ENCODE measurements at places on chromosomes 6 and 20. TPM values are rescaled to one million over a fixed set of nuclear protein-coding genes. Genes with fewer than 3 reads are reported as not detected.
A peak's percentile ranks its signal among the peaks of the same experiment; 100 is the strongest.

Gene IL20RA
- not detected for total RNA-seq

Gene MEP1A
- total RNA-seq, result not detected

Gene MYH7B
- total RNA-seq, result 0.15 TPM

Gene SLC12A5
- not detected for total RNA-seq

DNA sequence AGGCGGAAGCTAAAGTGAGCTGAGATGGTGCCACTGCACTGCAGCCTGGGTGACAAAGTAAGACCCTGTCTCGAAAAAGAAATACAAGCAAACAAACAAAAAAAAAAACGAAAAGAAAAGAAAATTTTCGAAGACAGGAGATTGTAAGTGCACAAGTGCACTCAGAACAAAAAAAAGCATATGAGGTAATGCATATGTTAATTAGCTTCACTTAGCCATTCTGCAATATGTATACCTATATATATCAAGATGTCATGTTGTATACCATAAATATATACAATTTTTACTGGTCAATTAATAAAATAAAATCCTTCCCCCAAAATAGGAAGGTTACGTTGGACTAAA lies 127.5 kb downstream of the RIN2 start:
- no peak overlapping the region for H3K4me3 ChIP-seq
- no peaks in the 10 kb centered on the region for H3K36me3 ChIP-seq
- no peak for DNase-seq
- no peaks in the 10 kb centered on the region for H3K4me1 ChIP-seq
- H3K27ac ChIP-seq, result no peak overlapping the region

GRCh38 chr6:129133770-129134192 lies 250.8 kb downstream of the LAMA2 start:
- DNase-seq, result no peak
- H3K27me3 ChIP-seq, result no peaks in the 10 kb centered on the region
- no peak overlapping the region for H3K27ac ChIP-seq
- no peak overlapping the region for H3K4me3 ChIP-seq

- H3K27me3 ChIP-seq, result no peaks in the 10 kb centered on the region
- no peak for DNase-seq
- peaks cover 4% of the 10 kb centered on the region for H3K4me1 ChIP-seq
- no peak overlapping the region for H3K27ac ChIP-seq
- H3K4me3 ChIP-seq, result no peak overlapping the region
- no peaks in the 10 kb centered on the region for H3K36me3 ChIP-seq
Observed at GRCh38 chr6:122130026-122130348, 269.5 kb upstream of the HSF2 start.

DNA sequence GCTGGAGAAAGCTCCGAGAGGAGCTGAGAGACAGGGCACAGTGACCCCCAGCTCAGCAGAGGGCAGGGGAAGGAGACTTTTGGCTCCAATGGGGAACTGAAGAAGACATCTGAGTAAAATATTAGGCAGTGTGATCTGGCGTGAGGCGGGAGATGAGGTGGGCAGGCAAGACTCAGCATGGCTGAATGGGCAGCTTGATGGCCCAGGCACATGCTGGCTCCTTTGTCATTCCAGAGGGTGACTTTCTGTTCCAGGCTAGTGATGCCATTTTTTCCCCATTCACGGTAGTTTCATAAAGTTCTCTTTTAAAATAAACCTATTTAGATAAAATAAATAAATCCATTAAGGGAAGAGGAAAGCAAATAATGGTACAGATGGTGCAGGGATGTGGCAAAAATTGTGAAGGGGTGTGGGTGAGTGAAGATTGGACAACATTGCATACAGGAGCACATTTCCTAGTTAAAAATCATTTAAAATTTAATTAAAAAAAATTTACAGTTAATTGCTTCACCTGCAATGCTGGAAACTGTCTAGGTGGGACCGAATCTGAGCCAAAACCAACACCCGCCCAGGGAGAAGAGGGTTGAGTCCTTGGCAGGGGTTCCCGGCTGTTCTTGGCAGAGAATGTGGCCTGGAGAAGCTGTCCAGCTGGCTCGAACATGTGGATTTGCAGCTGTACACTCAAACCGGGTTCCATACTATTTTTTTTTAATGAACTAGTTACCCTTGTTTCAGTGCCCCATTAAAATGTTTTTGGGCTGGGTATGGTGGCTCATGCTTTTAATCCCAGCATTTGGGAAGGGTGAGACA lies 41.7 kb upstream of the PRELID3B start:
- peaks cover 3% of the 10 kb centered on the region for H3K4me1 ChIP-seq
- DNase-seq, result no peak
- no peak overlapping the region for H3K4me3 ChIP-seq
- H3K36me3 ChIP-seq, result no peaks in the 10 kb centered on the region

- no peak for DNase-seq
- peak overlapping the region; percentile 94 for H3K27ac ChIP-seq
- H3K4me3 ChIP-seq, result peak overlapping the region; percentile 99
- H3K27me3 ChIP-seq, result no peaks in the 10 kb centered on the region
- peaks cover 57% of the 10 kb centered on the region for H3K4me1 ChIP-seq
Observed at GRCh38 chr6:7311917-7312615, 933 bp downstream of the SSR1 start.

DNA sequence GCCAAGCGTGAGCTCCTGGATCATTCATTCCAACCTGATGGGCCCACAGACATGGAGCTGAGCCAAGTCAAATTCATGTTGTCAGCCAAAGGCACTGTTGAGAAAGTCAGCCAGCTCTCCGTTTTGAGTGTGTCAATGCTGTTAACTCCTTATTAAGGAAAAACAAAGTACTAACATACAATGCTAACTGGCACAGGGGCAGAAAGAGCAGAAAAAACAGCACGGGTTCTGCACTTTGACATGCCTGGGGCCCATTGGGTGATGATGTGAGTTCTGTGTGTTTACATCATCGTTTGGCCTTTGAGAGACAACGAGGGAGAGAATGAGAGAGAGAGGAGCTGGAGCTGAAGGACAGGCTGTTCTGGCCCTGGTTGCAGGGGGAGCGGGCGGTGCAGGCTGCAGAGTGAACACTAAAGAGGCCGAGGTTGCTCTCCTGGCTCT lies 85.9 kb downstream of the SMOC2 start:
- no peak overlapping the region for H3K4me3 ChIP-seq
- H3K27ac ChIP-seq, result no peak overlapping the region
- DNase-seq, result no peak
- no peaks in the 10 kb centered on the region for H3K36me3 ChIP-seq
- H3K4me1 ChIP-seq, result no peaks in the 10 kb centered on the region

GRCh38 chr6:12246900-12247299 lies 43.3 kb upstream of the EDN1 start:
- H3K27me3 ChIP-seq, result peaks cover 11% of the 10 kb centered on the region
- no peak for DNase-seq
- H3K27ac ChIP-seq, result no peak overlapping the region
- no peak overlapping the region for H3K4me3 ChIP-seq

DNA sequence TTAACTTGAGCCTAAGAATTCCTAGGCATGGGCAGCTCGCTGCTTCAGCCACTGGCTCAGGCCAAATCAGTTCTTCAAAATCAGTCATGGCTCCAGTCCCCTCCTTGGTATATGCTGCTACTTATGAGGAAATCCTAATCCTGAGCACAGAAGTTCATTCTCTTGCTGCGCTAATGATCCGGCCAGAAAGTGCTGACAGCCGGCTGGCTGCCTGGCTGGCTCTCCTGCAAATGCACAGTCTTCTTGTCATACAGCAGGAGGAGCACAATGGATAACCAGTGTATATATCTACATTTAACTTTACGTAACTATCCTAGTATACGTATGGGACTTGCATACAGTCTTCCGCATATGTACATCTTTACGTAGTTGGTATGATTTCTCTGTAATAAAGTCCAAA lies 500.8 kb downstream of the PRKN start:
- H3K4me3 ChIP-seq, result no peak overlapping the region
- DNase-seq, result no peak
- no peaks in the 10 kb centered on the region for H3K27me3 ChIP-seq
- H3K4me1 ChIP-seq, result no peaks in the 10 kb centered on the region

GRCh38 chr6:84762220-84763002 lies 2.0 kb downstream of the TBX18 start:
- peaks cover 44% of the 10 kb centered on the region for H3K27me3 ChIP-seq
- H3K4me3 ChIP-seq, result no peak overlapping the region
- no peak for DNase-seq
- H3K4me1 ChIP-seq, result peaks cover 4% of the 10 kb centered on the region
- no peak overlapping the region for H3K27ac ChIP-seq
- peaks cover 11% of the 10 kb centered on the region for H3K36me3 ChIP-seq

GRCh38 chr20:1376408-1377270 lies 16.2 kb downstream of the FKBP1A start:
- DNase-seq, result no peak
- H3K27ac ChIP-seq, result peak overlapping the region; percentile 54
- H3K4me1 ChIP-seq, result peaks cover 82% of the 10 kb centered on the region
- no peaks in the 10 kb centered on the region for H3K27me3 ChIP-seq
- H3K36me3 ChIP-seq, result peaks cover 67% of the 10 kb centered on the region

- H3K36me3 ChIP-seq, result no peaks in the 10 kb centered on the region
- H3K27me3 ChIP-seq, result no peaks in the 10 kb centered on the region
- no peak overlapping the region for H3K27ac ChIP-seq
- no peaks in the 10 kb centered on the region for H3K4me1 ChIP-seq
- DNase-seq, result no peak
Observed at GRCh38 chr20:19427913-19428312, 215.5 kb downstream of the SLC24A3 start.

GRCh38 chr20:64106435-64106961 lies 867 bp downstream of the NPBWR2 start:
- H3K4me3 ChIP-seq, result no peak overlapping the region
- H3K27me3 ChIP-seq, result peaks cover 13% of the 10 kb centered on the region
- H3K36me3 ChIP-seq, result no peaks in the 10 kb centered on the region
- peaks cover 4% of the 10 kb centered on the region for H3K4me1 ChIP-seq
- no peak overlapping the region for H3K27ac ChIP-seq

- no peaks in the 10 kb centered on the region for H3K27me3 ChIP-seq
- H3K36me3 ChIP-seq, result peaks cover 15% of the 10 kb centered on the region
- no peak overlapping the region for H3K4me3 ChIP-seq
- no peak overlapping the region for H3K27ac ChIP-seq
Observed at GRCh38 chr6:88810701-88811100, 152.7 kb downstream of the RNGTT start.

GRCh38 chr6:113481910-113482309 lies 375.2 kb upstream of the MARCKS start:
- no peak overlapping the region for H3K4me3 ChIP-seq
- DNase-seq, result no peak
- no peaks in the 10 kb centered on the region for H3K27me3 ChIP-seq
- no peaks in the 10 kb centered on the region for H3K4me1 ChIP-seq
- H3K27ac ChIP-seq, result no peak overlapping the region
